ENCODE measurements at places on chromosomes 5 and 9. TPM values are rescaled to one million over a fixed set of nuclear protein-coding genes. Genes with fewer than 3 reads are reported as not detected.

DNA sequence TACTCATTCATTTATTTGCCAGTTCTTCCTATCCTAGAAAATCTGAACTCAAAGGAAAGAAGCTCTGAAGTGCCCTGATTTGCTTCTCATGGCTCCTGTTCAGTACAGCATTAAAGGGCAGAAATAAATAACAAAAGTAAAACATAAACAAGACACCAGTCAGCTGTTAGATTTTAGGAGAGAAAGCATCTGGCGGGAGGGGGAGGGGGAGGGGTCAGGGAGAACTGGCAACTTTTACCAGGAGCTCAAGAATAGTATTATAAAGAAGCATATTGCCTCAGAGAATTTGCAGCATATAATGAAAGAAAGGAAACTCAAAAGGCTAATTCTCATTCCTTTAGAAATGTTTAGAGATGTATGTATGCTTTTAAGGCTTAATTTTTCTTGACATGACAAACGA lies 68.1 kb downstream of the SEMA6A start:
- no peak for DNase-seq

DNA sequence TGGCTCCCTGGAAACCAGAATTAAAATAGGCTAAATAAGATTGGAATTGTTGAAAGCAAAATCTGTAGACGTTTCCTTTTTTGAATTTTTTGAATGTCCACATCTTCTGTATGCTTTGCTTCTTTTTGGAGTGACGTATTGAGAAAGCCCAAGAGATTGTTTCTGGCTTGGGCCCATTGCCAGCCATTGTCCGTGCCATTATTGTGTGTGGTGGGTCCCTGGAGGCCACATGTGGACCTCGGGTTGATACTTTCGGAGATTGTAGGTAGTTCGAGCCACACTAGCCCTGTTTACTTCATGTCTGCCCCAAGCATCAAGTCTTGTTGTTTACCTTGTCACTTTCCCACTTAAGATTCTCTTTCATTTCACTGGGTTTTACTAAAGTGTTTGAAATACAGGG lies 106.0 kb downstream of the PALM2AKAP2 start:
- no peak for DNase-seq

GRCh38 chr5:181044093-181044599 lies 4.1 kb downstream of the BTNL9 start:
- no peak for DNase-seq

GRCh38 chr9:108049671-108050494 lies 560.3 kb upstream of the KLF4 start:
- DNase-seq, result no peak

CD274 gene
- 1.6 TPM for total RNA-seq

GRCh38 chr5:107966201-107966600 lies 295.5 kb upstream of the EFNA5 start:
- no peak for DNase-seq

DNA sequence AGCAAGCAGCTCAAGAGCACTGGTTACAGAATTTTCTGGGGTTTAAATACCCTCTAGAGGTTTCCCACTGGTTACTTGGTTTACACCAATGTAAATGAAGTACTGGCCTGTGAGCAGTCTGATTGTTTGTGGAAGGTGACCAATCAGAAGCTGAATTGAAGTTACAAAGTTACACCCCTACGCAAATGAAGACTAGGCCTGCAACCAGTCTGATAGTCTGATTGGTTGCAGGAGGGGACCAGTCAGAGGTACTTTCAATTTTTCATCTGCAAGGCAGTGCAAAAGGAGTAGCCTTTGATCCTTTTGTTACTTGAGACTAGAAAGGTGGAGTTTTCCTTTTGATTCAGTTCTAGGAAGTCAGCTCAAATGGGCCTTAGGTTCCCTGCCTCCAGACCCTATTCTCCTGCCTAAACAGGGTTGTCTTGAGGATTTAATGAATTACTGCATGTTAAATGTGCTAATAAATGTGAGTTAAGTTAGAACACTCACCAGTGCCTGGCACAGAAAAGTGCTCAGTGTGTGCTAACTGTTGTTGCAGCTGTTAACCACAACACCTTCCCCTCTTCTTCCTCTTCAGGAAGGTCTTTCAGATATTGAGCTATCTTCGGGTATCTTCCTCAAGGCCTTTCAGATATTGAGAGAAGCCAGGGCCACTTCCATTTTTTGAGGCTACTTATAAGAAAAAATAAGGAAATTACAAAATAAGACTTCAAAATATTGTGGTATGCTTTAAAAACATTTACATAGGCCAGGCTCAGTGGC lies 32.1 kb upstream of the CLINT1 start:
- DNase-seq, result no peak

- no peak for DNase-seq
Measured at GRCh38 chr5:38379350-38379937, 121.1 kb downstream of the EGFLAM start.

DNA sequence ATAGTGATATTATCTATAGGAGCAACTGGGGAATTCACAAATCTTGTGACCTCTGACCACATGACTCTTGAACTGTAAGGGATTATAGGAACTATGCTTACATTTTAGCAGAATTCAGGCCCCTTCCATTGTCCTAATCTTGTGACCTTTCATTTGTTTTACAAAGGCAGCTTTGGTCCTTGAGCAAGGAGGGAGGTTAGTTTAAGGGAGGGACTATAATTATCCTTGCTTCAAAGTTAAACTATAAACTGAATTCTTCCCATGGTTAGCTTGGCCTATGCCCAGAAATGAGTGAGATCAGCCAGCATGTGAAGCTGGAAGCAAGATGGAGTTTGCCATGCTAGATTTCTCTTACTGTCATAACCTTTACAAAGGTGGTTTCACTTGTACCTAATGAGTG lies 51.2 kb downstream of the TARS1 start:
- peak; percentile 23 for DNase-seq

DNA sequence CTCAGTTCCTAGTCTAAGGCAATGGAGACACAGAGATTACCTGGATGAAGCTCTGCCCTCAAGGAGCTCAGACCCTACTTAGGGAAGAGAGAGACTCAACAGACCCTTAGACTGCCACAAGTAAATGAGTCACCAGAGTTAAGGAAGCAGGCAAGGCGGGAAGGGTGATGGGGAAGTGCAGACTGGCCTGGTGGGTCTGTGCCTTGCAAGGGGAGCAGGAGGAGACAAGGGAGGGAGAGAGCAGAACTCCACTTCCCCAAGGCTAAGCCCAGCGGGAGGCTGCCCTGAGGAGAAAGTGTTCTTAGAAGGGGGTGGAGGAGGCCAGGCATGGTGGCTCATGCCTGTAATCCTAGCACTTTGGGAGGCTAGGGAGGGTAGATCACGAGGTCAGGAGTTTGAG lies 83.7 kb downstream of the HRH2 start:
- no peak for DNase-seq

DNA sequence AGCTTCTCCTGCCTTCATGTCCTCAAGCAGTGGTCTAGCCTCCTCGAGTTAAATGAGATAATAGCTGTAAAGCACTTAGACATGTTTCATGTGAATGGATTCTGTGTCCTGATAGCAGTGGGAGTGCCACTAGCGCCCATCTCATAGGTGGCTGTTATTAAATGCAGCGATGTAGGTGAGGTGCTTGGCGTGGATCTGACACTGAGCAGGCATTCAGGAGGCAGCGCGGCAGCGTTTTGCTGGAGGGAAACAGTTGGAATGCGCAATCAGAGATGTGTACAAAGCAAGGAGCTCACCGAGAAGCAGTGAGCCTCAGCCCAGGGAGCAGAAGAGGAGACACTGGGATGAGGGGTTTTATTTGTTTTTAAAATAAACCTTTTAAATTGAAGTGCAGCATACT lies 106.6 kb downstream of the RGS3 start:
- DNase-seq, result no peak

GRCh38 chr9:134616341-134616740 lies 25.3 kb upstream of the COL5A1 start:
- DNase-seq, result no peak

- no peak for DNase-seq
Measured at GRCh38 chr5:143525176-143525575, 121.7 kb upstream of the NR3C1 start.
